Activated CD8-positive, alpha-beta memory T cell treated with anti-CD3 and anti-CD28 coated beads for 36 hours (primary cell): ENCODE measurements at places on chromosomes 1 and 21. TPM values are rescaled to one million over a fixed set of nuclear protein-coding genes. Genes with fewer than 3 reads are reported as not detected.

Gene F13B
- not detected for total RNA-seq

Gene PLA2G2D
- not detected for total RNA-seq

Gene KANK4
- not detected for total RNA-seq

Gene CDC42BPA
- 0.84 TPM for total RNA-seq

Gene S100A16
- not detected for total RNA-seq

Gene ZNF683
- total RNA-seq = 0.94 TPM

Gene HES3
- total RNA-seq = not detected

Gene KAZN
- 0.42 TPM for total RNA-seq

Gene THEM5
- not detected for total RNA-seq

Gene TTC3
- total RNA-seq = 50.7 TPM

Gene CHI3L1
- total RNA-seq = not detected

Gene CYP4A11
- not detected for total RNA-seq

Gene LAMTOR5
- 173 TPM for total RNA-seq

Gene TNFSF18
- not detected for total RNA-seq

Gene AQP10
- total RNA-seq = not detected

Gene RNASEL
- total RNA-seq = 4.3 TPM

Gene MPZ
- total RNA-seq = 2.3 TPM

Gene BNIPL
- total RNA-seq = 1.5 TPM

Gene VAV3
- 5.2 TPM for total RNA-seq

Gene GPATCH3
- total RNA-seq = 14.5 TPM

Gene AMY1A
- total RNA-seq = not detected

Gene ADORA3
- not detected for total RNA-seq

Gene TTC24
- 10.7 TPM for total RNA-seq

Gene PPOX
- 24.1 TPM for total RNA-seq

Gene PLA2G2F
- total RNA-seq = not detected

Gene TNFRSF9
- 270 TPM for total RNA-seq

Gene C1orf105
- total RNA-seq = not detected

Gene OVAAL
- total RNA-seq = not detected

Gene ANXA9
- 0.15 TPM for total RNA-seq

Gene LPAR3
- total RNA-seq = 0.92 TPM

Gene ANGEL2
- 38.0 TPM for total RNA-seq

Gene ERICH3
- not detected for total RNA-seq

Gene NVL
- 48.3 TPM for total RNA-seq

Gene SMIM1
- total RNA-seq = 0.99 TPM
